Endothelial cell of umbilical vein (primary cell): ENCODE measurements at places on chromosomes 5 and 9.

DNA sequence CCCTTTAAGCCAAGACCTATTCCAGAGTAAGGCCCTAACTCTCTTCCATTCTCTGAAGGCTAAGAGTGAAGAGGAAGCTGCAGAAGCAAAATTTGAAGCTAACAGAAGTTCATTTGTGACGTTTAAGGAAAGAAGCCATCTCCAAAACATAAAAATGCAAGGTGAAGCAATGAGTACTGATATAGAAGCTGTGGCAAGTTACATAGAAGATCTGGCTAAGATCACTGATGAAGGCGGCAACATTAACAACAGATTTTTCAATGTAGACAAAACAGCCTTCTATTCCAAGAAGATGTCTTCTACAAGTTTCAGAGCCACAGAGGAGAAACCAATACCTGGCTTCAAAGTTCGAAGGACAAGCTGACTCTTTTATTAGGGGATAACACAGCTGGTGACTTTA is 1143.4 kb downstream of the CDH12 start:
- no peaks in the 10 kb centered on the region for H3K36me3 ChIP-seq
- no peak overlapping the region for H3K4me3 ChIP-seq
- no peak for DNase-seq
- H3K27me3 ChIP-seq = no peaks in the 10 kb centered on the region

GRCh38 chr5:122699201-122699600 is 75.7 kb upstream of the SNX2 start:
- no peak overlapping the region for H3K4me3 ChIP-seq
- no peaks in the 10 kb centered on the region for H3K27me3 ChIP-seq
- H3K36me3 ChIP-seq = no peaks in the 10 kb centered on the region
- DNase-seq = no peak
- no peaks in the 10 kb centered on the region for H3K4me1 ChIP-seq

GRCh38 chr5:126119887-126120442 is 303.2 kb upstream of the GRAMD2B start:
- DNase-seq = no peak
- H3K4me1 ChIP-seq = peaks cover 6% of the 10 kb centered on the region
- no peak overlapping the region for H3K4me3 ChIP-seq
- no peaks in the 10 kb centered on the region for H3K36me3 ChIP-seq

DNA sequence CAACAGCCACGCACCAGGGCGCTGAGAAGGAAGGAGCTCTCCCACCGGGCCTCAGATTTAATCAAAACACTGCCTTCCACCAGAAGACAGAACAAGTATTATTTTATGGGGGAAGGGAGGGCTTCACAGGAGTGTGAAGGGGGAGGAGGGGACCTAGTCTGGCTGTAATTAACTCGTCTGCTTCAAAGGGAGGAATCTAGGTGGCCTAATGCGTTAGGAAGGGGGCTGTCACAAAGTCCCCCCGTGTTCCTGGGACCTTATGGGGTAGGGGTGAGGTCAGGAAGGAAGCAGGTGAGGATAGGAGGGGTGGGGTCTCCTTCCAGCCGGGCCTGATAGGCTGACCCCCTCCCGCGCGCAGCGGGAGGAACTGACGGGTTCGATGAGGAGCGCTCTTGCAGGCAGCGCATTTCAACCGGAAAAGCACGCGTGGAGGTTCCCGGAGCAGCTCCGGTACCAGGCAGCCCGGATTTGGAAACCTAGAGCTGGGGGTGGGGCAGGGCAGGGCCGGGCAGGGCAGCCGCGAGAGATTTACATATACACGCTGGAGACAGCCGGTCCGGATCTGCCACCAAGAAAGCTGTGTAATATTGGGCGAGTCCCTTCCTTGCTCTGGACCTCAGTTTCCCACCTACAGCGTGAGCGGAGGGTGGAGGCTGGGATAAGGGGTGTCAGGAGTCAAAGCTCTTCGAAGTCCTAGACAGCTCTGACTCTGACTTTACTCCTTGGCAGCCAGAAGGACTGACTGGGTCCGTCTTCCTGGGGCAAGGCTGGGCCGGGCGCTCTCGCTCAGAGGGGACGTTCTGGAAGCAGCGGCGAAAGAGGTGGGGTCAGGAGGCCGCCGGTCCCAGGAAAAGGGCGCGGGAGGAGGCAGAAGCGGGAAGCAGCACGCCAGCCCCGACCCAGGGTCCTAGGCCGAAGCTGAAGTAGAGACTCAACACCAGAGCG is 1.8 kb downstream of the SHB start:
- H3K27ac ChIP-seq = peak overlapping the region; percentile 92
- no peaks in the 10 kb centered on the region for H3K27me3 ChIP-seq
- H3K4me1 ChIP-seq = peaks cover 52% of the 10 kb centered on the region
- peak overlapping the region; percentile 59 for H3K4me3 ChIP-seq
- H3K36me3 ChIP-seq = no peaks in the 10 kb centered on the region

GRCh38 chr5:151224372-151224771 is 480 bp upstream of the CCDC69 start:
- H3K4me3 ChIP-seq = no peak overlapping the region
- no peaks in the 10 kb centered on the region for H3K27me3 ChIP-seq
- H3K27ac ChIP-seq = no peak overlapping the region
- DNase-seq = no peak
- H3K36me3 ChIP-seq = no peaks in the 10 kb centered on the region

- no peak overlapping the region for H3K4me3 ChIP-seq
- no peaks in the 10 kb centered on the region for H3K36me3 ChIP-seq
- H3K27ac ChIP-seq = no peak overlapping the region
- peaks cover 4% of the 10 kb centered on the region for H3K4me1 ChIP-seq
- peaks cover 26% of the 10 kb centered on the region for H3K27me3 ChIP-seq
- no peak for DNase-seq
Observed at GRCh38 chr5:169298193-169298592, 2.7 kb downstream of the SLIT3 start.

GRCh38 chr9:136325358-136325757 is 2.0 kb upstream of the GPSM1 start:
- H3K36me3 ChIP-seq = no peaks in the 10 kb centered on the region
- peaks cover 20% of the 10 kb centered on the region for H3K4me1 ChIP-seq
- H3K27me3 ChIP-seq = no peaks in the 10 kb centered on the region
- H3K4me3 ChIP-seq = no peak overlapping the region
